NCI-H446 treated with DMSO at 0.1 percent for 48 hours (cell line): ENCODE measurements at places on chromosomes 3 and 15.

DNA sequence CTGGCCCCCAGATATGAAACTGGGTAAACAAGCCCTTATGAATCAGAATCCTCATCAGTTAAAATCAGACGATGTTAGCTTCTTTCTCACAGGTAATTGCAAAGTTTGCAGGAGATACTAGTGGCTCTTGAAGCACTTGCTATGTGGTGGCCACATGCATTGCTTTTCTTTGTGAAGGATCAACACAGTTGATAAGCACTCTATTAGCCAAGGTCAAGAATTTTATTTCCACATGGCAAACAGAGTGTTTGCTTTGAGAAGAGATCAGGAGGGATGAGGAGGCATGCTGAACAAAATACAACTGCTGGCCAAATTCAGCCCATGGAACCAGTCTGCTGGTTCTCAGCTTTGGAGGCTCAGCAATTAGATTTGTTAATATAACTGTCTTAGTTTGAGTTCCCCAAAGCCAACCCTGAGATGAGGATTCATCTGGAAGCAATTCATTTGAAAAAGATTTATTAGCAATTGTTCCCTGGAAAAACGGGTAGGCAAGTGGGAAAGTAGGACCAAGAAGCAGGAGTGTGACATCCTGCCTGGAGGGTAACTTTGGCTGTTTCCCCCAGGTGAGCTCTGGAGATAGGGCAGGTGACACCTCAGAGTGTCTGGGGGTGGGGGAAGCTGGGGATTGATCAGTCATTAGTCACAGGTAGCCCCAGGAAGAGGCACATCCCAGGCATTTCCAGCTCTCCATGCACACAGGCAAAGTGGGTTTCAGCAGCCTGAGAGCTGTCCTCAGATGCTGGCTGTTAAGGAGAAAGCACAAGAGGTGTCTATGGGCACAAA lies 180.3 kb downstream of the ABHD5 start:
- DNase-seq = no peak

DNA sequence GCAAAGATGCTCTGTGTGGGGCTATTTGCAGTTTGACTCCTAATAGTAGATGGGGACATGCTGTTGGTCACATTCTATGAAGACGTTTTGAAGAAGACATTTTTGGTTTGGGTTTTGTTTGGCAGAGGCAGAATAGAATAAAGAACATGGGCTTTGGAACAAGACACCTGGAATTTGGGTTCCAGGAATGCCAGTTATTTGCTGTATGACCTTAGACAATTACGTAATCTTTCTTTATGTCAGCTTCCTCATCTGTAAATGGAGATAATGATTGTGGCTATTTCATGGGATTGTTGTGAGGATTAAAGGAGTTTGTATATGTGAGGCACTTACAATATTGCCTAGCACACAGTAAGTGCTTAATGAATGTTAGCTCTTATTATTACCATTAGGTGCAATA lies 91.6 kb downstream of the MESD start:
- no peak for DNase-seq

DNA sequence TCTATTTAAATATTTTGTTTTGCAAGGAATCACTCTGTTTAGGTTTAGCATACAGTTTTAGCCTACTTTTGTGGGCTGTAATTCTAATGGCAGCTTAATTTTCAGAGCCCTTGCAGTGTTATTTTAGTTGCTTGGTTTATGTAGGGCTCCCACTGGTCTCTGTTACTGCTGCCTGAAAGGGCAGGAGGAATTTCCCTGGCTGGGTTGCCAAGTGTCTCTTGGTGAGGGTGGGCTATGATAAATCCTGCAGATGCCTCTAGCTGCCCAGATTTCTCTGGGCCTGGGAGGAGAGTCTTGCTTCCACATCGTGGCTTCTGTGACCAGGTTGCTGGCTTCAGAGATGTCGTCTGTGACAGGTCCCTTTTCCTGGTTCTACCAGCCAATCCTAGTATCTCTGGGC lies 36.2 kb downstream of the ILDR1 start:
- DNase-seq = no peak

DNA sequence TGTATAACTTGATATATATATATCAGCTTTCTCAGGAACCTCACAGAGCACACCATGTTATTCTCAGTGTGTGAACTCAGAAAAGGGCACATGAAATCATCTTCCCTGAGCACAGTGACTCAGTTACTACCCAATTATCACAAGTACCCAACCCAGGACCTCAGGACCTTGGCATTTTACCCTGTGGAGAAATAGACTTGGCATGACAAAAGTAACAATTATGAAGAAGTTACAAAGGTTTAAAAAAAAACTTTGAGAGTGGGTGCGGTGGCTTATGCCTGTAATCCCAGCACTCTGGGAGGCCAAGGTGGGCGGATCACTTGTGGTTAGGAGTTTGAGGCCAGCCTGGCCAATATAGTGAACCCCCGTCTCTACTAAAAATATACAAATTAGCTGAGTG lies 52.4 kb downstream of the ONECUT1 start:
- DNase-seq = no peak
